ENCODE measurements at places on chromosomes 3 and 15.

DNA sequence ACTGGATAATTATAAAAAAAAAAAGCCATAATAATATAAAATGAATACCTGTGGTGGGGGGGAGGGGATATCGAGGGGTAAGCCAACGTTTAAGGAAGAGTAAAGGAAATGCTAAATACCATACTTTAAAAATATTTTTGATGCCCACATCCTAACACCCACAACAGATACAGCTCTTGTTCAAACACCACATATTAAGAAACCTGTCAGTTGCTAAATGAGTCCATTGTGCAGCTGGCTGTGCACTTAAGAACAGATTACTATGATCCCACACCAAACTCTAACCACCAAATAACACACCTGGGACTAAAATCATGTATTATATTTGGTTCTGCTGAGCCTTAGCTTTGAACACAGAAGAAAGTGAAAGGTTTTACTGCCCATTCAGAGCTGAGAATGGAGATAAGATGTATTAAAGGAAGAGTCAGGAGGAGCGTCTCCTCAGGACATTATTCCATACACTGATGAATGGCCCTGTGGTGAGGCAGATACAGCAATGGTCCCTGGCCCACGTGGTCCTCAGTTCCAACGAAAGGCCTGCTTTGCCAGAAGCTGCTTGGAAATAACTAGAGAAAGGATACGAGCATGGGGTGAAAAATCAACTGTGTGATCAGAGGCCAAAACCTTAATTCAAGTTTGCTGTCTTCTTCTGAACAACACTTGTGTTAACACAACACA, 515.4 kb downstream of the FOXP1 start:
- no peak for DNase-seq

GRCh38 chr3:113844622-113845222, 6.1 kb downstream of the GRAMD1C start:
- no peak for DNase-seq

DNA sequence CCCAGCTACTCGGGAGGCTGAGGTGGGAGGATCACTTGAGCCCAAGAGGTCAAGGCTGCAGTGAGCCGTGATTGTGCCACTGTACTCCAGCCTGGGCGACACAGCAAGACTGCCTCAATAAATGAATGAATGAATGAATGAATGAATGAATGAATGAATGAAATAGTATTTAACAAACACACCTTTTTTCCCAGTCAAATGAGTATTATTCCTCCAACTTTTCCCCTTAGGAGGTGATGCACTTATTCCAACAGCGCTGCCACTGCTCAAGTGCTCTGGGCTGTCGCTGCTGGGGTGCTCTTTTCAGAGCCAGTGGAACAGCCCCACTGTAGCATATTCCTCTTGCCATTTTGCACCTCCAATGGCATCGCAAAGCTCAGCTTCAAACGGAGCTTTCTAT, 66.8 kb upstream of the RAD18 start:
- no peak for DNase-seq

DNA sequence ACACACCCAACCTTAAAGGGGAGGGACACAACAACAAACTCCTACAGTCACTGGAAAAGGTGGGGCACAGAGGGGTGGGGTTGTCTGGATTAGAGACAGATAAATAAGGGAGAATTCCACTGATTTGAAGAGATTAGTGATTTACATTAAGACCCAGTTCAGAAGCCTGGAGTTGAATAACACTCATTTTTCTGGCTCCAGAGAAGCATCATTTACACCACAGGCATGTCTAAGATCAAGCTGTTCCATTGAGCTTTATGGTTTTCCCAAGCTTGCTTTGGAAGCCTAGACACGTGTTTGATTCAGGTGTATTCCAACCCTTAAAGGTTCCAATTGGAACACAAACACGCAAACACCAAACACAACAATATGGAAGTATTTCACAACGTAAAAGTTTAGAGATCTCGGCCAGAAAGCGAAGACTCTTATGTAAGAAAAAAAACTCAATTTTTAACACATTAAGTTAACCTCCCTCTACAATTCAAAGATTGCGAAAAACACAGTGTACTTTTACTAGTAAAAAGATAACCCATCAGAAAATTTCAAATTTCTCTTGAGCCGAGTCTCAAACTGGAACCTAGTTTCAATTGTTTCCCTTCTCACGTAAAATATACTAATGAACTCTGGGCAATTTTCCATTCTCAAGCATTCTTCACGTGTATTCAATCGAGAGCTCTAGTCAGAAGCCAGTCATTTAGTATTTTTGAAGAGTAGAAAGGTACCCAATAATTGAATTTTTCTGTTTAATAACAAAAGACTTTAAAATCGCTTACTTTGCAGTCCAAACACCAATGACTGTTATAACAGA, 2.1 kb downstream of the TRA2B start:
- DNase-seq = no peak

- no peak for DNase-seq
Observed at GRCh38 chr15:101458158-101458900, 31.2 kb downstream of the PCSK6 start.

DNA sequence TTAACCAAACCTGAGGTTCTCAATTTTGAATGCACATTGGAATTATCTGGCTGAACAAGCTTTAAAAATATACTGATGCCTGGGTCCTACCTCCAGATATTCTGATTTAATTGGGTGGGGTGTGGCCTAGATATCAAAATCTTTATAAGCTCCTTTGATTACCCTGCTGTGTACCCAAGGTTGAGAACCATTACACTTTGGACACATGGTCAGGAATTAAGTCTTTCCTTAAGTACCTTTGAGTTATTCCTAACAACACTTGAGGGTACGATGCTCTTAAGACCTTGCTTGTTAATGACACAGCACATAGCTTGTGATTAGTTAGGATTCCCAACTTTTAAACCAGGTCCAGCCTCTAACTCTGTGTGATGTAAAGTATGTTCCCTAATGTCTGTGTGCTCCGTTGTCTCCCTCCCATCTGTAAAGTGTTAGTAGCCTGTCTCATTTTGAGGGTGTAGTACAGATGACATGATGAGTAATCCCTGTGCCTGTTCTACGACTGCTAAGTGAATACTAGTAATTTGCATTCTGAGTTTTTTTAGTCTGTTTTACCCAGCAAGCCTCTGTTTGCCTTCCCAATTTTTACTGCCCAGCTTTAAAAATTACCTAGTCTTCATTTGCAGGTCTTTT, 154.9 kb downstream of the KLHL25 start:
- no peak for DNase-seq

- no peak for DNase-seq
Observed at GRCh38 chr15:41932511-41933289, 38.8 kb upstream of the SPTBN5 start.

DNA sequence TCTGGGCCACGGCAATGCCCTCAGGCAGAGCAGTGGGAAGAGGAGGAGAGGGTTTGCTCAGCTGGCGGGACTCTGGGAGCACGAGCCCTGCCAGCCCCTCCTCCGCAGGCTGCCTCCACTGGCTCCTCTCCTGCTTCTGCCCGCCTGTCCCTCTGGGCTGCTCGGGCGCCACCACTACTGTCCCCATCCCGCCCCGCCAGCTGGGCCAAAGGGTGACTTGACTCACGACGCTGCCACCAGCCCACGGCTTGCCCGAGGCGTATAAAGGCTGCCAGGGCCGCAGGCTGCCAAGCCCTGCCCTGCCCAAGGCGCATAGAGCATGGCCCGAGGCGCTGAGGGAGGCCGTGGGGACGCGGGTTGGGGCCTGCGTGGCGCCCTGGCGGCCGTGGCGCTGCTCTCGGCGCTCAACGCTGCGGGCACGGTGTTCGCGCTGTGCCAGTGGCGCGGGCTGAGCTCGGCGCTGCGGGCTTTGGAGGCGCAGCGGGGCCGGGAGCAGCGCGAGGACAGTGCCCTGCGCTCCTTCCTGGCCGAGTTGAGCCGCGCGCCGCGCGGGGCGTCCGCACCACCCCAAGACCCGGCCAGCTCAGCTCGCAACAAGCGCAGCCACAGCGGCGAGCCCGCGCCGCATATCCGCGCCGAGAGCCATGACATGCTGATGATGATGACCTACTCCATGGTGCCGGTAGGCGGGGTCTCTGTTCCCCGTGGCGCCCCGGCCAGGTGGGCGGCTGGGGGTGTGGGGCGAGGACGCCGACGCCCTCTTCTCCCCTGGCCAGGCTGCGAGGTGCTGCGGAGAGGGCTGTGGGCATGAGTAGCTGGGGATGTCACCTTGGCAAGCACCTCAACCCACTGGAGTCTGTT, at the start of gene GLDN:
TSS of gene GLDN (plus strand) at position 290 of the 861 bp plus-strand sequence. CDS start at position 320, 30 bp downstream.
- no peak for DNase-seq
